NCI-H510A treated with DMSO at 0.1 percent for 48 hours (cell line): ENCODE measurements at places on chromosomes 7 and 10.

DNA sequence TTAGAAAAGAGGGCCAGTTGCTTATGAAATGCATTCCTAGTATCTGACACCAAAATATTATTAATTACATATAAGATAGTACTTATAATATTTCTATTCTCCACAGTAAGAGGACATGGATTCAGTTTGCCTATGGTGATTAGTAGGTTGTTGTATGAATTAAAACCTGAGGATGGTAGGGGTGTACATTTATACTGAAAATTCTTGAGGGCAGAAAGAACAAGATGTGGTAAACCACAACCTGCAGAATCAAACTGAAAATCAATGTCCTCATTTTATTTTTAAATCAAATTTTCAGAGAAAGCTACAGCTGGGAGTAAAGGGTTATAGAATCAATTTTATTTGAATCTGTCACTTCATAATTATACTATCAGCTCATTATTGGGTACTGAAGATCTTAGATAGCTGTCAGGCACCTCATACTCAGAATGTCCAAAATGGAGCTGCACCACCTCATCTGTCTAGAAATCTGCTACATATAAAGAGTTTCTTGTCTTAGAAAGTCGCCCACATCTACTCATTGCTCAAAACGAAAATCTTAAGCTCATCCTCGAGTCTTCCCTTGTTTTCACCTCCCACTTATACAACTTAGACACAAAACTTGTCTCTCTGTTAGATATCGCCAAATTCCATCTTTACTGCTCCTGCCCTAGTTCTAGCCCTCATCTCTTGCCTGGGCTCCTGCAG, 65.4 kb downstream of the MYO3A start:
- DNase-seq: no peak

- no peak for DNase-seq
These were observed 472 bp downstream of the RASSF4 start for GRCh38 chr10:44960088-44960460.

- no peak for DNase-seq
These were observed 235.9 kb downstream of the REEP3 start for GRCh38 chr10:63757067-63757466.

DNA sequence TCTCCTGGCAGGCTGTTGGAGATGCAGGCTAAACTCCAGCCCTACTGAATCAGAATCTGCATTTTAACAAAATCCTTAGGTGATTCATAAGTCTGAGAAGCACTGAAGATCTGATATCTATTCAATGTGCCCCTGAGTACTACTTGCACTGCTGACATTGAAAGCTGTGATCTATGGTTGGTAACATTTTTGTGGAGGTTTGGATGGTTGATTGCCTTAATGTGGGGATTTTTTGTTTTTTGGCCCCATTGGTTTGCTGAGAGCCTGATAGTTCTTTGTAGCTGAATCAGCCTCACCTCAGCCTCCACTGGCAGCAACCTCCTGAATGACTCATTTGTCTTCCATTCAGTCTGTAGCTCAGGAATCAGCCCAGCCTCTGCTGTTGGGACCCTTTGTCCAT, 14.7 kb upstream of the LRRN3 start:
- no peak for DNase-seq

GRCh38 chr7:88366845-88367244, 60.2 kb upstream of the STEAP4 start:
- DNase-seq: no peak

- no peak for DNase-seq
These were observed 58.8 kb downstream of the INSIG1 start for GRCh38 chr7:155356323-155357105.

GRCh38 chr7:33109758-33110238, 594 bp upstream of the RP9 start:
- peak; percentile 8 for DNase-seq

DNA sequence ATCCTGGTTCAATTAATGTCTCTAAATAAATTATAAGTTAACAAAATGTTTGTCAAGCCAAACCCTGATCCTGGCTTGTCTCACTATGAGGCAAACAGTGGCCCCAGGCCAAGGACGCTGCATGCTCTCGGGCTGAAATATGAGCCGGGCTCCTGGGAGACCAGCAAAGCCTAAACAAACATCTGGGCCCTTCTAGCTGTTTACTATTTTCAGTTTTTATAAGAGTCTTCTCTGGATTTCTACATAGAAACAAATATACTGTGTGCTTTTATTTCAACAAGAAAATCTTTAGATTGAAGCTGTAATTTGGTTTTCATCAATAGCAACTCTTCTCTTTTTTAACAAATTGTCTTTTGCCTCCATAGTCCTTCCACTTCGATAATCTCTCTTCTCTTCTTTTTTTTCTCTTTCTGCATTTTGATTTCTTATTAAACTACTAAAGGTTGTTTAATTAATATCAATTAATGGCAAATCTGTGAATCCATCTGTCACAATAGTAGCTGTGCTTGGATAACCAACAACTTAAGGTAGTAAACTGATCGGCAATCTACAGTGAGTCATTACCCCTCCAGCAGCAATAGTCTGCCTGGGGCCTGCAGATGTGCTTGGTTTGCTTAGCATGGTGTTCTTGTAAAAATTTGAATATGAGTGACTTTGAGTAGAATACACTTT, 83.3 kb upstream of the DNAJC1 start:
- peak; percentile 54 for DNase-seq

- no peak for DNase-seq
These were observed 304.2 kb downstream of the CDC14C start for GRCh38 chr7:49228426-49229098.

- DNase-seq: no peak
These were observed 168.2 kb downstream of the TNS3 start for GRCh38 chr7:47413526-47414341.
